ENCODE measurements at places on chromosomes 3 and 15.

DNA sequence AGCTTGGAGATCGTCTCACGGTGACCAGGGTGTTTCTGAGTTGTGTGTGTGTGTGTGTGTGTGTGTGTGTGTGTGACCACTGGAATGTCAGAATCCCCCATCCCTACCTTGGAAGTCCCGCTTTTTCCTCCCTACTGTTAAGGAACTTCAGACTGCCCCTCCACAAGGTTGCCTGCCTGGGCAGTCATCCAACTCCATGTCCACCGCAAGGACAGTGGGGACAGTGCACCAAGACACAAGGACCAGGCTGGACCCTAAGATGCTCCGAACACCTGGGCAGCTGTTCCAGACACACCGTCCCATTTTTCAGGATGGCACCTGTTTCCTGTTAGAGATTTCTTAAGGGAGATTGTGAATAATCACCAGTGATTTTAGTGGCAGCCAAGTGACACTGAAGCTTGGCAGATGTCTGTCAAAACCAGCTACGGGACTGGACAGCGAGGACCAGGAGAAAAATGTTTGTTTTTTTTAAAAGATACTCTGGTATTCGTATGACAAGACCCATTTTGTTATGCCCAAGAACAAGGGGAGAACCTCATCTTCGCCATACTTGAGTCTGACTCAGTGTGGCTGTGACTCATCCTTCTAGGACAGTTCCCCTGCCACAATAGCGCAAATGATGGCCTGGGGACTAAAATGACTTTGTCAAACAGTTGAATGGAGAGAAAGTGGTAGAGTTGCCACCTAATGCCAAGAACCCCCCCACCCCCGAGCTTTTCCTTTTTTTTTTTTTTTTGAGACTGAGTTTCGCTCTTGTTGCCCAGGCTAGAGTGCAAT lies 15.5 kb downstream of the PAQR9 start:
- no peak for DNase-seq

GRCh38 chr15:41779662-41780157 lies 5.4 kb downstream of the MAPKBP1 start:
- no peak for DNase-seq

GRCh38 chr3:67531181-67532101 lies 123.0 kb downstream of the SUCLG2 start:
- DNase-seq = no peak

DNA sequence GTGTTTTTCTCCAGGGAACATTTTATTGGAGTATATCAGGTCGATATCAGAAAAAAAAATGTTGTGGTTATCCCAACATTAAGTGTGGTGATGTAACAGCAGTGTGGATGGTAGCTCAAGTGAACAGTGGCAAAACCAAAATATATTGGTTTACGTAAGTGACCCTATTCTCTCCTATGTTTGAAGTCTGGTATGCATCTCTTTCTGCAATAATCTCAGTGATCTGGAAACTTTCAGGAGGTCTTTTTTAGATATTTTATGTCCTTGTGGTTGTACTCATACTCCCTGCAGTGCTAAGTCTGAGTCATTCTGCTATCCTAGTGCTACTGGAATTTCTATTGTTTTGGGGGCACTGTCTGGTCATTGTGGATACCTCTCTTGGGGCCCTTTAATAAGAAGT lies 137.9 kb downstream of the SNRPN start:
- no peak for DNase-seq

- no peak for DNase-seq
These were observed 65.1 kb upstream of the EPHA3 start for GRCh38 chr3:89042236-89042835.

DNA sequence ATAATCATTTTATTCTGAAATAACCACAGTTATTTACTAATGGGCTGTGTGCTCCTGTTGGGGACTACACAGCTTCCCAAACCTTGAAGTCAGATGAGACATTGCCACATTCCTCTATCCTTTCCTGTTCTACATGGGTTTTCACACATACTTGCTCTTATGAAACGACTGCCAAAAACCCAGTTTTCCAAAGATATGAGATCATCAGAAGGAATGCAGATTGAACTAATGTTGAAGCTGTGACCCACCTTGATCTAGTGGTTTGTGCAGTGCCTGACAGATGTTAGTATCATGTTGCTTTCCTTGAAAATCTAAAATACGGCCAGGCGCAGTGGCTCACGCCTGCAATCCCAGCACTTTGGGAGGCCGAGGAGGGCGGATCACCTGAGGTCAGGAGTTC lies 144.6 kb downstream of the VGLL4 start:
- DNase-seq = no peak

- DNase-seq = no peak
These were observed 21.1 kb downstream of the CCPG1 start for GRCh38 chr15:55387027-55387426.

GRCh38 chr15:69045802-69046201 lies 31.3 kb downstream of the NOX5 start:
- no peak for DNase-seq

GRCh38 chr3:72821161-72821781 lies 27.0 kb downstream of the SHQ1 start:
- no peak for DNase-seq

- DNase-seq = no peak
These were observed 6.0 kb upstream of the BFSP2 start for GRCh38 chr3:133393691-133394474.

GRCh38 chr15:51341366-51342226 lies at the start of gene GLDN:
TSS of gene GLDN (plus strand) at chr15:51341655. CDS start at chr15:51341685, 30 bp downstream.
- peak; percentile 52 for DNase-seq

- DNase-seq = no peak
These were observed 42.1 kb upstream of the RASA2 start for GRCh38 chr3:141444586-141445285.

DNA sequence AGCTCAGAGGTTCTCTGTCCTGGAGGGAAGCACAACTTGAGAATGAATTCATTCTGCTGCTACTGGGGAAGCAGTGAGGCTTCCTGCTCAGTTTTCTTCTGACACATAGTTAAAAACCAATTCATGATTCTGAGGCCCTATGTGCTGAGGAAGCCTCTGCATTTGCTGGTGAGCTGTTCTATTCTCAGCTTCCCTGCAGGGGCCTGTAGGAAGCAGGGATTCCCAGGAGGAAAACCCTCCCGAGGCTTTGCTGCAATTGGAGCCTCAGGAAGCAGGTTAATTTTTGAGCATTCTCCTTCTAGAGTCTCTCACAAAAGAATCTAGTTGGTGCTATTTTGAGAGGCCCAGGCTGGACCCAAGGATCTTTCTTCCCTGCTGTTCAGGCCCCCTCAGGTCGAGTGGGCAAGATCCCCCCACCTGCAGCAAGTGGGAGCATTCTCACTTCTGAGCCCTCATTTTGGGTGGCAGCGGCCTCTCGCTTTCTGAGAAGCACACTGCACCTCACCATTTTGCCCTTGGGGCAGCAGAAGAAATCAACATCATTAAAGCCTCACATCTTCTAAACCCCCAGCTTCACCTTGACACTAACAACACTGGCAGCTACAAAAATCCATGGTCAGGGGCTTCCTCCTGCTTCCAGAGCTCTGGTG lies 197.5 kb upstream of the TSC22D2 start:
- no peak for DNase-seq

DNA sequence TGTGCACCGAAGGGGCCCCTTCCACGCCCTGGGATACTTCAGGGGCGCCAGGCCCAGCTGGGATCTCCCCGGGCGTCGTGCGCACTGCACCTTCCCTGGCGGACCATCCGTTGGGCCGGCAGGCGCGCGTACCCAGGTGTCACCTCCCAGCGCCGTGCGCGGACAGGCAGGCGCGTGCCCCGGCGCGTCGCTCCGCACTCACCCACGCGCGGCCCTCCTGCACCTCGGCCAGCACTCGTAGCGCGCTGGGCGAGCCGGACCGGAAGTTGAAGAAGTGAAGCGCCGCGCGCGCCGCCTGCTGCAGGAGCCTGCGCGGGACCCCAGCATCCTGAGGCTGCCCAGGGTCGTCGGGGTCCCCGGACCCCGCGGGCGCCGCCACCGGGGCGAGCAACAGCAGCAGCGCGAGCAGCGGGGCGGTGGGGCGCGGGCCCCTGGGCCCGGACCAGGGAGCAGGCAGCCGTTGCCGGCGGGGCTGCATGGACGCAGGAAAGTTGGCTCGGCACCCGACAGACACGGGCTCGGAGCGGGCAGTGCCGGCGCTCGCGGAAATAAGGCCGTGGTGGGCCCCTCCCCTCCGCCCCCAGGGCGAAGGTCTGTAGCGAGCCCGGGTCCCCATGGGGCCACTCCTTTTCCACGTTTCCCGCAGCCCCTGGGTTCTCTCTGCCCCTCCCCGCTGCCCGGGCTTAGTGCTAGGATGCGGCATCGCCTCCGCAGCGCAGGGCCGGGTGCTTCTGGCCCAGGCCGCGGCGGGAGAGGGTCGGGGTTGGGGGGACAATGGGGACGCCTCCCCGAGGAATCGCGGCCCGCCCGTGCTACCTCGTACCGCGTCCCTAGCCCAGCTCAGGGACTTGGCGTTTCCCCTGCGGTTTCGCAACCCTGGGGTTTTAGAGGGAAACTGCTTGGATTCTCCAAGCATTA lies at the start of gene RARRES1:
RARRES1 (minus strand) TSS at position 520 of the 918 bp plus-strand sequence; CDS start at position 478, 42 bp downstream.
- DNase-seq = peak; percentile 55

GRCh38 chr15:96321639-96322535 lies 8.6 kb upstream of the NR2F2 start:
- DNase-seq = peak; percentile 45

GRCh38 chr15:33320017-33320416 lies 9.2 kb downstream of the RYR3 start:
- no peak for DNase-seq

DNA sequence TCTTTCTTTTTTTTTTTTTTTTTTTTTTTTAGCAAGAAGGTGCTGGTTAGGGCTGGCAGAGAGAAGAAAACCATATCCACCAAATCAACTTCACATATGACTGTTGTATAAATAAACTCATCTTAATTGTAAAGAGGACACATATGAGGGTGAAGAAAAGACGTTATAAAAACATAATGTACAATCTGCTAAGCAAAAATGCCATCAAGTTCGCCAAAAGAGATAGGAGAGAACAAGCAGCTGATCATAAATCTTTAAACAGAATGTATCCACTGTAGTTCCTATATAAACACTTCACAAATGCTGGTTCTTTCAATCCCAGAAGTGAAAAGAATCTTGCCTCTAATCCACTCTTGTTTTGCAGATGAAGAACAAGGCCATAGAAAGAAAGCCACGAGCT lies 9.2 kb downstream of the FGF12 start:
- DNase-seq = no peak

GRCh38 chr3:50233176-50233575 lies 2.8 kb upstream of the GNAI2 start:
- no peak for DNase-seq

DNA sequence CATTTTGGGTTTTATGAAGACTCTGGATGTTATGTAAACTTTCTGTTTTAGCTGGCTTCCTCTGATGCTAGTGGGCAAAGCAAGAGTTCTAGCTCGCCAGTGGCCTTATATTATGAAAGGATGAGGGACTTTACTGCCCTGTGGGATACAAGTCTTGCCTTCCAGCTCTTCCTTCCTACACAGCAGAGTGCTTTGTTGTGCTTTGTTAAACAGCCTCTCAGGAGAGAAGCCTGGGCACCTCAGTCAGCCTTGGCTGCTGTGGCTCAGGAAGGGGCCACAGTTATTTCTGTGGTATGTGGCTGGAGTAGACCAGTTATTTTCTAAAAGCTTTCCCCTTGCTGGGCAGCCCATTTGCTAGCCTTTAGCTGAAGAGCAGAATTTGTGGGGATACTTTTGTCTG lies 69.5 kb upstream of the SUCLG2 start:
- DNase-seq = no peak

GRCh38 chr3:170171563-170171962 lies 10.0 kb downstream of the PHC3 start:
- DNase-seq = no peak

DNA sequence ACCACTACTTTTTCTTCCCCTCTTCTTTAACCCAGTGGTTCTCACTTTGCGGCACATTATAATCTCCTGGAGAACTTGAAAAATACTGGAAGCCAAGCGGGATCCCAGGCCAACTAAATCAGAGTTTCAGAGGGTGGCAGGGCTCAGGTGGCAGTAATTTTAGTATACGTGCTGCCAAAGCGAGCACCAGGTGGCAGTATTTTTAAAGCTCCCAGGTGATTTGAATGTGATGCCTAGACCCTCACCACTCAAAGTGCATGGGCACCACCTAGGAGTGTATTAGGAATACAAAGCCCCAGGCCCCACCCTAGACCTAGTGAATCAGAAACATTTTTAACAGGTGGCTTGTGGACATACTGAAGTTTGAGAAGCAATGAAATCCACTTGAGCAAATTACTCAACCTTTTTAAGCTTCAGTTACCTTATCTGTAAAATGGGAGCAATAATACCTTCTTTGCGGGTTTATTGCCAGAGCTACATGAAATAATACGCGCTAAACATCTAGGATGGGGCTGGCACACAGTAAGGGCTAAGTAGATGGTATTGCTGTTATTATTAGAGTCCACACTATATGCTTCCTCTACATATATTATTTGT lies 8.3 kb downstream of the B3GALNT1 start:
- DNase-seq = peak; percentile 61

DNA sequence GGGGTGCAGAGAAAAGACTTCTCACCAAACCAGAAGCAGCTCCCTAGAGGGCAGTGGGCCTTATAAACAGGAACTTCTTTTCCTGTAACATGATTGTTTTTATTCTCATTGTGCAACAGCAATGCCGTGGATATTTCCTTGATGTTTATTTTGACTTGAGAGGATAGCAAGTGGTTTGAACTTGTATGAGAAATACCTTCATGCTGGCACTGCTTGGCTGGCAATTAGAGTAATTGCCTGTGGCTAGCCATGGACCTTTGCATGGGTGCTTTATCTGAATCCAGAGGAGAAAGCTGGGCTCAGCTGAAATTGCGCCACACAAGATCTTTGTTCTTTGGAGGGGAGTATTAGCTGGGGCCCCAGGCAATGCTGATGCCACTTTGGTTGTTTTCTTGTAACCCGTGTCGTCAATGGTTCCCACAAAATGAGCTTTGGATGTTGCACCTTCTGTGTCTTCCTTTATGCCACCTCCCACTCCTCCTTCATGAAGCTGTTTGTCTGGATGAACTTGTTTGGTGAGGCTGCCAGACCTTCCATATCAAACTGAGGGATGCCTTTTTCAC lies 37.9 kb downstream of the CMTM8 start:
- no peak for DNase-seq

GRCh38 chr3:32952369-32953077 lies 1.1 kb downstream of the CCR4 start:
- no peak for DNase-seq

DNA sequence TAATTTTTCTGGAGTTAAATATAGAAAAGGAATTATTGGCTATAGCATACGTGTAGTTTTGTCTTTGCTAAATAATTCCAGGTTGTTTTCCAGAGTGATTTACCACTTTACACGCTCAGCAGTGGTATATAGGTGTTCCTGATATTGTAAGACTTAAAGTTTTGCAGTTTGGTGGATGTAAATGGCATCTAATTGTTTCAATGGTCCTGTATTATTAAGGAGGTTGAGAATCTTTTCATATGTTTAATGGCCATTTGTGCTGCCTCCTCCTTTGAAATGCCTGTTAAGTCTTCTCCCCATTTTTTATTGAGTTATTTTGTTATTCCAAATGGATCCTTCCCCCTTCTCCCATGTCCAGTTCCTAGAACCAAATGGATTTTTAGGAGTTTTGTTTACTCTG lies 26.4 kb upstream of the P4HTM start:
- no peak for DNase-seq

- no peak for DNase-seq
These were observed 42.9 kb downstream of the CTDSPL start for GRCh38 chr3:37904601-37905000.
